ENCODE measurements at places on chromosomes 7 and 10. TPM values are rescaled to one million over a fixed set of nuclear protein-coding genes. Genes with fewer than 3 reads are reported as not detected.

NPFFR1 gene
- total RNA-seq: not detected

DNA sequence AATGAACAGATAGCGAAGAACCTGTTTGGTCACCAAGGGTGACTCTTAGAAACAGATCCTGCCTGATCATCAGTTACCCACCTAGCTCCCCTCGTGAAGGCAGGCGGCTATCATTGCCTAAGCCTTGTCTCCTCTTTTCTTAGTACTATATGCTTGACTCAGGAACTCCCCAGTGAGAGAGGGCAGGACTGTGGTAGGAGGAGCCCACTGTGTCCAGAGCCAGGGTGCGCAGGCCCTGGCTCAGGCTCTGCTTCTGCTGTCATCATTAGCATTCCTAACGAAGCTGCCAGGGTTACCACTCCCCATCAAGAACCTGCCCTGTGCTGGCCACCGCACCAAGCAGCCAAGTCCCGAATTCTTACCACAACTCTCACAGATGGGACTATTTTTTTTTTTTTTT lies 160.8 kb downstream of the CHN2 start:
- no peaks in the 10 kb centered on the region for H3K4me1 ChIP-seq
- H3K4me3 ChIP-seq: no peak overlapping the region
- no peak for DNase-seq
- H3K36me3 ChIP-seq: no peaks in the 10 kb centered on the region
- no peaks in the 10 kb centered on the region for H3K27me3 ChIP-seq
- no peak overlapping the region for H3K27ac ChIP-seq

DNA sequence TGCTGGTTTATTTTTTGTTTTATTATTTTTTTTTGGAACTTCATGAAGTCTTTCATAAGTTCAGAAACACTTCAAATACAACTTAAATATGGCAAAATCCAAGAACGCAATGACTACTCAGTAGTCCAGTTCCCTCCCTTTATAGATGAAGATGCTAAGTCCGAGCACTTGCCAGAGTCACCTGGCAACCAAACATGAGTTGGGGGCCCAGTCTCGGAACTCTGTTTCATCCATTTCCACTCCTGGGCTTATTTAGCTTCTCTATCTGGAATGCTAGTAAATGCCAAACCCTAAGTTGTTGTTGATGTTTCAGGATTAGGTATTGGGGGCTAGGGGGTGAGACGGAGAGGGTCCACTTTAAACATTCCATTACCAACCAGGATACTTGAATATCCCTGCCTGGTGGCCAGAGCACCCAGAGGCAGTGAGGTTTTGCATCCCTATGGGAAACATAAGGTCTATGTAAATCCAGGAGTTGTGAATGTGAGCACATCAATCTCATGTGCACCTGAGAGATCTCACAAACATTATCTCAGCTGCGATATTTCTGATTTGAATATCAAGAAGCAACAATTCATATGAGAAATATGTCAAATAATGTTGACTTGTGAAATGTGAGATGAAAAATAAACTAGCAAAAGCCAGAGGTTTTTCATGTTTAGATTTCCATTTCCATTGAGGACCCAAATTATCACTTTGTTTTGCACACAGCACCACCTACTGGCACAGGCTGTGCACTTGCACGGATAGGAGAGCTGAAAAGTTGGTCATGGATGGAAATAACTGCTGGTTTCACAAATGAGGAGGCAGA lies 129.3 kb downstream of the PKD1L1 start:
- no peaks in the 10 kb centered on the region for H3K36me3 ChIP-seq
- DNase-seq: peak; percentile 79
- no peaks in the 10 kb centered on the region for H3K27me3 ChIP-seq
- H3K4me1 ChIP-seq: no peaks in the 10 kb centered on the region

DNA sequence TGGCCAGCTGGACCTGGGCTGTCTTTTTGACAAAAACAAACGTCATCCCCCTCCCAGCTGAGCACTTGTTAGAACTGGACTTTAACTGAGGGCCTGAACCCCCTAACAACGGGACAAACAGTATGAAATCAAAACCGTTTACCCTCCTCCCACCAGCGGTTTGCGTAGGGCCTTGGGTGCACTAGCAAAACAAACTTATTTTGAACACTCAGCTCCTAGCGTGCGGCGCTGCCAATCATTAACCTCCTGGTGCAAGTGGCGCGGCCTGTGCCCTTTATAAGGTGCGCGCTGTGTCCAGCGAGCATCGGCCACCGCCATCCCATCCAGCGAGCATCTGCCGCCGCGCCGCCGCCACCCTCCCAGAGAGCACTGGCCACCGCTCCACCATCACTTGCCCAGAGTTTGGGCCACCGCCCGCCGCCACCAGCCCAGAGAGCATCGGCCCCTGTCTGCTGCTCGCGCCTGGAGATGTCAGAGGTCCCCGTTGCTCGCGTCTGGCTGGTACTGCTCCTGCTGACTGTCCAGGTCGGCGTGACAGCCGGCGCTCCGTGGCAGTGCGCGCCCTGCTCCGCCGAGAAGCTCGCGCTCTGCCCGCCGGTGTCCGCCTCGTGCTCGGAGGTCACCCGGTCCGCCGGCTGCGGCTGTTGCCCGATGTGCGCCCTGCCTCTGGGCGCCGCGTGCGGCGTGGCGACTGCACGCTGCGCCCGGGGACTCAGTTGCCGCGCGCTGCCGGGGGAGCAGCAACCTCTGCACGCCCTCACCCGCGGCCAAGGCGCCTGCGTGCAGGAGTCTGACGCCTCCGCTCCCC lies at the start of gene IGFBP1:
Gene IGFBP1, plus strand, starts transcription at position 304 of the 808 bp plus-strand sequence. Its CDS starts 165 bp downstream, at position 469.
- H3K4me3 ChIP-seq: peak within 1 kb of the TSS; percentile 26
- no peak for DNase-seq
- H3K27ac ChIP-seq: no peak within 1 kb of the TSS
- H3K27me3 ChIP-seq: no peaks in the 10 kb centered on the region

DNA sequence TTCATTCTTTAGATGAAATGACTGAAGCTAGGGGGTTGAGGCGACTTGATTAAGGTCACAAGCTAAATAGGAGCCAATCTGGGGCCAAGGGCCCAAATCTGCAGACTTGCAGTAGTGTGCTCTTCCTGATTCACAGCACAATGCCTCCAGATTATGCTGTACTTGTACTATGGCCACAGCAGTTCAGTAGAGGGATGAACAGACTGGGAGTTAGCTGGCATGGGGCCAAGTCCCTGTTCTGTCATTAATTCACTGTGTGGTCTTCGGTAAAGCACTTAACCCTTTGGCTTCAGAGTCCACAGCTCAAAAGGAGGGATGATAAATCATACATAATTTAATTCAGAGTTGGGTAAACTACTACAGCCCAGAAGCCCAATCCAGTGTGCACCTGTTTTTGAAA lies 196.8 kb downstream of the XPNPEP1 start:
- no peak overlapping the region for H3K27ac ChIP-seq
- H3K4me3 ChIP-seq: no peak overlapping the region
- no peak for DNase-seq
- H3K27me3 ChIP-seq: no peaks in the 10 kb centered on the region
- no peaks in the 10 kb centered on the region for H3K4me1 ChIP-seq

GRCh38 chr7:85940798-85941197 lies 702.9 kb upstream of the GRM3 start:
- H3K27ac ChIP-seq: no peak overlapping the region
- H3K4me1 ChIP-seq: no peaks in the 10 kb centered on the region
- DNase-seq: no peak
- H3K27me3 ChIP-seq: no peaks in the 10 kb centered on the region
- H3K36me3 ChIP-seq: peaks cover 2% of the 10 kb centered on the region

- H3K27me3 ChIP-seq: no peaks in the 10 kb centered on the region
- no peak overlapping the region for H3K4me3 ChIP-seq
- H3K4me1 ChIP-seq: no peaks in the 10 kb centered on the region
- H3K36me3 ChIP-seq: no peaks in the 10 kb centered on the region
- no peak for DNase-seq
Observed at GRCh38 chr7:95066737-95067530, 159.5 kb downstream of the PPP1R9A start.

- no peak overlapping the region for H3K27ac ChIP-seq
- no peak for DNase-seq
- peaks cover 12% of the 10 kb centered on the region for H3K4me1 ChIP-seq
Observed at GRCh38 chr10:88471899-88472298, 111.2 kb downstream of the RNLS start.
